SK-N-MC (cell line): ENCODE measurements at places on chromosomes 13 and 19.

DNA sequence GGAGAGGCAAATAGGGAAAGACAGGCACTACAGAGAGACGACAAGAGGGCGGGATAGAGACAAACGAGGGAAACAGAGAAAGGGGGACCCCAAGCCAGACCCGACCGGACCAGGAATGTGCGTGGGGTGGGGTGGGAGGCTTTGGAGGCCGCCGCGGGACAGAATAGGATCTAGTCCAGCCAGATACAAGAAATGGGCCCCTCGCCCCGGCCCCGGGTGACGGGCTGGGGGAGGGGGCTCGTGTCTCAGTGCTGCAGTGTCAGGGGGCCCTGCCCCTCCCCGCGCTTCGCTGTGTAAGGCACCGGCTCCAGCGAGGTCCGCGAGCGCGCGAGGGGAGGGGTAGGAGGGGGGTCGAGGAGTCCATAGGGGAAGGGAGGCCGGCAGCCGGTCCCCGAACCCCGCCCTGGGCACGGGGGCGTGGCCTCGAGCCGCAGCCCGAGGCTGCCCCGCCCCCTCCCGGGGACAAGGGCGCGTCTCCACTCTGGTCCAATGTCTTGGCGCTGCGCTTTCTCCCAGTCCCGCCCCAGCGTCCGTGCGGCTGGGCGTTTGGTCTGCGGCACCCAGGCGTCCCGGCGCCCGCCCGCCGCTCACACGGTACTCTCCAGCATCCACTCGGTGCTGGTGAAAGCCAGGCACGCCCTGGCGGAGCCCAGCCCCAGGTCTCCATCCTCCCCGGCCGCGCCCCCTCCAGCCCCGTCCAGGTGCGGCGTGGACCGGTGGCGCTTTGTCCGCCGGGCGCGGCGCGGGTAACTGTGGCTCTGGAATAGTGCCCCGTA lies 11.0 kb downstream of the IFNL1 start:
- DNase-seq = no peak

DNA sequence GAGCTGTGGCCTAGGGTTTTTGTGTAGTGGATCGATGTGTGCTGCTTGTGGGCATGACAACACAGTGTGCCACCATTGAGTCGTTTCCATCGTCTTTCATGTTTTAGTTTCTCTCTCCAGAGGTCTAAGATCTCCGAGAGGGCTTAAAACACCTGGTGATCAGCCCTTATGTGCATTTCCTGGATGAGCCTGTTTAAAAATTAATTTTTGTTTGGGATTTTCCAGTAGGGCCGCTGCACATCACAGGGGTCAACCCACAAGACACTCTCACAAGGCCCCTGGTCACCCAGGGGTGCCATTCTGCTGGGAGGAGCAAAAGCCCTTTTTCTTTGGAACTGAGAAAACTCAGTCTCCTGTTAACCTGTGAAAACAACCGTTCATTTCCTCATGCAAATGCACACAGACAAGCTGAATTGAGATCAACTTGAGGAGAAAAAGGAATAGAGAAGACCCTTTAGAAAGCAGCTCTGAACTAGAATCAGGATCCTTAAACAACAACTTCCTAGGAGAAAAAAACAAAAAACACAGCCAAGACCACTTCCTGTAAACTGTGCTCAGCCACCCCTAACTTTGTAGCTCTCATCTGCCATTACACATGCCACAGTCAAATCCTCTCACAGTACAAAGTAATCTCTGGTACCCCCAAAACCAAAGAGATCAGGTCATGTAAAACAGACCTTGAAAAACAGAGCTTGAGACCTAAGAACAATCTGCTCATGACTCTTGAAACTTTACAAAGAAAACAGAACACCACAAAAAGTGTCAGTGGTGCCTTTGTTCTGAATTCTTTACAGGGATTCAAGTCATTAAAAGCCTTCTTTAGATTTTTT lies 8.3 kb upstream of the MTRF1 start:
- no peak for DNase-seq

DNA sequence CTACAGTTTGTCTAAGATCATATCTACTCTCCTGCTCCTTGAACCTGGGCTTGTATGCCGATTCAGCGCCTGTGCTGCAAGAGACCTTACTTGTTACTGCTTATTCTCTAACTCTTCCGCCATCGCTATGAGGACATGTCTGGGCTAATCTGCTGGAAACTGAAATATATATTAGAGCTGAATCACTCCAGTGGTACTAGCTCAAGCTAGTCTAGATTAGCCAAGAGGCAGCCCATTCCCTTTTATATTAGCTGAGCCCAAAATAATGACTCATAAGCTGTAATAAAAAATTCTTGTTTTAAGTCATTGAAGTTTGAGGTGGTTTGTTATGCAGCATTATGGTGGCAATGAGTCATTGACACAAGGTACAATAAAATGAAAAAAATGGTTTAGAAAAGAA lies 52.8 kb downstream of the SLC6A16 start:
- no peak for DNase-seq

DNA sequence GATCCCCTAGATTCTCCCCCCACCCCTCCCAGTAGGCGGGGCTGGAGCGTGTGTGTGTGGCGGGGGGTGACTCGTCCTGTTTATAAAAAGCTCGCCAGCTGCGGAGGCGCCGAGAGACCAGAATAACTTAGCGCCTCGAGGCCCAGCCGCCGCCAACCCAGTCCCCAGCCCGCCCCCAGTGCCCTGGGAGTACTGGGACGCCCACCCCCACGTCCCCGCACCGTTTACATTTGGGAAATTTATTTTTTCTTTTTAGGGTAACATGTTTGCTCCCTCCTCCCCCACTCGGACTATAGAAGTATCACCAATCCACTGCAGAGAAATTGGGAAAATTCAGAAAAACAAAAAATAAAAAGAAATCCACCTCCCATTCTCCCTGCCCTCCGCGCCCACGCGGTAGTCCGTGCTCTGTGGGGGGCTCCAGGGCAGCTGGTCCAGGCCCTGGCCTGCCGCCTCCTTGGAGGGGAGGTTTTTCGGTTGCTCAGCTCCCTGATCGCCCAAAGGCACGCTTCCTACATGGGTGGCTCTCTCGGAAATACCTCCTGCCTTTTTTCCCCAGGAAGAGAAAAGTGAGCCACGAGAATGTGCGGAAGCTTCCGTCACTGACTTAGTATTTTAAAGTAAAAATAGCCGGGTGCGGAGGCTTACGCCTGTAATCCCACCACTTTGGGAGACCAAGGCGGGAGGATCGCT lies 1.5 kb upstream of the RAB3A start:
- no peak for DNase-seq
